Cortex of kidney (tissue), 1 donor: ENCODE measurements at places on chromosomes 16 and 17.

- no peak for DNase-seq
Measured at GRCh38 chr17:31283841-31284240, 13.2 kb downstream of the OMG start.

- no peak for DNase-seq
Measured at GRCh38 chr16:87230571-87230970, 86.6 kb downstream of the C16orf95 start.

DNA sequence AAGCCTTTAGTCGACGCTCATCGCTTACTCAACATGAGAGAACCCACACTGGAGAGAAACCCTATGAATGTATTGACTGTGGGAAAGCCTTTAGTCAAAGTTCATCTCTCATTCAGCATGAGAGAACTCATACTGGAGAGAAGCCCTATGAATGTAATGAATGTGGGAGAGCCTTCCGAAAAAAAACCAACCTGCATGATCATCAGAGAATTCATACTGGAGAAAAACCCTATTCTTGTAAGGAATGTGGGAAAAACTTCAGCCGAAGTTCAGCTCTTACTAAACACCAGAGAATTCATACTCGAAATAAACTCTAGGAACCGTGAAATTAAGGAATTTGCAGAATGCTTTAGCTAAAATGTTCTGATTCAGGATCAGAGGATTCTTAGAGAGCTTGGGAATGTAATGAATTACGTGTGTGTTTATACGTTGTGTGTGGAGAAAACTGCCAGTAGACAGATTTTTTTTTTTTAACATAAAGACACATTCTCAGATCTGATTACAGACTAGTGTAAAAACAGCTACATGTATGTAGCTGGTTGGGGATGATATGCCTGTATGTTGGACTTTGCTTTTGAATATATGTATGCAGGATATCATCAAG lies 25.4 kb downstream of the ZFP90 start:
- DNase-seq: no peak

- DNase-seq: no peak
Measured at GRCh38 chr16:80174416-80174815, 366.4 kb upstream of the DYNLRB2 start.

DNA sequence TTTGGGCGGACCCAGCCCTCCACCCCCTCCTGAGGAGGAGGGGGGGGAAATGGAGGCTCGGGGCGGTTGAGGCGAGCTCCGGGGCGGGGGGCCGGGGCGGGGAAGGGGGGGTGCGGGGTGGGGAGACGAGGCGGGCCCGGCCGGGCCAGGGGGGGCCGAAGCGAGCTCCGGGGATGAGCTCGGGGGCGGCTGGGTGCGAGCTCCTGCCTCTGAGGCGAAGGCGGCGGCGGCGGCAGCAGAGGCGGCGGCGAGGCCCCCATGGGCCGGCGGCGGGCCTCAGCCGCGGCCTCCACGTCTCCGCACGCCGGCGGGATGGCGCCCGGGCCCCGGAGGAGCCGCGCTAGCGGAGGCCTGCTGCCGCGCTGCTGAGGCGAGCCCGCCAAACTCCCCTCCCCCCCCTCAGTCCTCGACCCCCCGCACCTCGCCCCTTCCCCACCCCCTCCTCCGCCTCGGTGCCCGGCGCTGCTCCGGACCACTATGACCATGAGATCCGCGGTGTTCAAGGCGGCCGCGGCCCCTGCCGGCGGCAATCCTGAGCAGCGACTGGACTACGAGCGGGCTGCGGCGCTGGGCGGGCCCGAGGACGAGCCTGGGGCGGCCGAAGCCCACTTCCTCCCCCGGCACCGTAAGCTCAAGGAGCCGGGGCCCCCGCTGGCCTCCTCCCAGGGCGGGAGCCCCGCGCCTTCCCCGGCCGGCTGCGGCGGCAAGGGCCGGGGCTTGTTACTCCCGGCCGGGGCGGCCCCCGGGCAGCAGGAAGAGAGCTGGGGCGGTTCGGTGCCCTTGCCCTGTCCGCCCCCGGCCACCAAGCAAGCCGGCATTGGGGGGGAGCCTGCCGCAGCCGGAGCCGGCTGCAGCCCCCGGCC lies 596 bp downstream of the MSL1 start:
- DNase-seq: no peak

DNA sequence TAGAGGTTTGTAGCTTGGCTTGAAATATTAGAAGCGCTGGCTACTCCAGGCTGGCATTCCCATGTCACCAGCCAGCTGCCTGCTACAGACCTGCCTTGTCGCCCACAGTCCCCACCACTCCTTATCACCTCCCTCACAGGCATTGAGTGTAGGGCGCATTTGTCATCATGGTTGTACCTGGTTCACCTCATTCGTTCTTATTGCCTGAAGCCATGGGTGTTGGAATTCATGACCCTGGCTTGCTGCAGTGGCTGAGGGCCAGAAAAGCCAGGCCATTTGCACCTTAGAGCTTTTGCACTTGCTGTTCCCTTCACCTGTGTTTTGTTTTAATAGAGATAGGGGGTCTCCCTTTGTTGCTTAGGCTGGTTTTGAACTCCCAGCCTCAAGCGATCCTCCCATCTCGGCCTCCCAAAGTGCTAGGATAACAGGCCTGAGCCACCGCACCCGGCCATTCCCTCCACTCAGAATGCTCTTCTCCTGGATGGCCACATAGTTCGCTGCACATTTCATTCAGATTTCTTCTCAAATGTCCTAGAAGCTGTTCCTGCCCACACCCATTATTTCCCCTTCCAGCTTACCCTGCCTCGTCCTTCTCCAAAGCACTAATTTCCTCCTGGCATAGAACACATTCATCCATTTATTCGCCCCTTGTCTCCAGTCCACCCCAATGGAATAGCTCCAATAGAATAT lies 97.6 kb downstream of the C16orf78 start:
- no peak for DNase-seq

GRCh38 chr16:87918338-87918737 lies 18.0 kb downstream of the CA5A start:
- DNase-seq: no peak

DNA sequence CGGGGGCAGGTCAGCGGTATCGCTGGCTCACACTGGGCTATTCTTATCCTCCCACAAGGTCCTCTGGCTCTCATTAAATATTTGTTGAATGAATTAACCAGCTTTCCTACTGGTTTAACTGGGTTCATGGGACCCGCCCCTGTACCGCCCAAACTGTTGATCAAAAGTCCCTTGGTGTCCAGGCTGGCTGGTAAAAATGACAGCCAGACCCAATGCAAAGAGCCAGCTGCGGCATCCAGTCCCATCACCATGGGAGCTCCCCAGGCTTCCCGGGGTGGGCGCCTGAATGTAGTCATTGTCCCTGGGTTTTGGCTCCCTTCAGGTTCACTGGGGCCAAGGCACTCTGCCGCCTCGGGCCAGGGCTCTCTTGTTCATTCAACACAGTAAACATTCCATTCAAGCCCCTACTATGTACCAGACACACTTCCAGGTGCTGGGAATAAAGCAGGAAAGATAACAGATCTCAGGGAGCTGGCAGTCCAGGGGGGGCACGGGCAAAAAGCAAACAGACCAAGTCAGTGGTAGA lies 11.7 kb upstream of the ATP2C2 start:
- DNase-seq: no peak

GRCh38 chr16:56269281-56269680 lies 78.0 kb downstream of the GNAO1 start:
- DNase-seq: no peak

GRCh38 chr17:64384253-64385186 lies 6.1 kb downstream of the PECAM1 start:
- no peak for DNase-seq

- no peak for DNase-seq
Measured at GRCh38 chr17:32445497-32445896, 1.2 kb downstream of the PSMD11 start.
